ENCODE measurements at places on chromosomes 6 and 20.
A peak's percentile ranks its signal among the peaks of the same experiment; 100 is the strongest.

DNA sequence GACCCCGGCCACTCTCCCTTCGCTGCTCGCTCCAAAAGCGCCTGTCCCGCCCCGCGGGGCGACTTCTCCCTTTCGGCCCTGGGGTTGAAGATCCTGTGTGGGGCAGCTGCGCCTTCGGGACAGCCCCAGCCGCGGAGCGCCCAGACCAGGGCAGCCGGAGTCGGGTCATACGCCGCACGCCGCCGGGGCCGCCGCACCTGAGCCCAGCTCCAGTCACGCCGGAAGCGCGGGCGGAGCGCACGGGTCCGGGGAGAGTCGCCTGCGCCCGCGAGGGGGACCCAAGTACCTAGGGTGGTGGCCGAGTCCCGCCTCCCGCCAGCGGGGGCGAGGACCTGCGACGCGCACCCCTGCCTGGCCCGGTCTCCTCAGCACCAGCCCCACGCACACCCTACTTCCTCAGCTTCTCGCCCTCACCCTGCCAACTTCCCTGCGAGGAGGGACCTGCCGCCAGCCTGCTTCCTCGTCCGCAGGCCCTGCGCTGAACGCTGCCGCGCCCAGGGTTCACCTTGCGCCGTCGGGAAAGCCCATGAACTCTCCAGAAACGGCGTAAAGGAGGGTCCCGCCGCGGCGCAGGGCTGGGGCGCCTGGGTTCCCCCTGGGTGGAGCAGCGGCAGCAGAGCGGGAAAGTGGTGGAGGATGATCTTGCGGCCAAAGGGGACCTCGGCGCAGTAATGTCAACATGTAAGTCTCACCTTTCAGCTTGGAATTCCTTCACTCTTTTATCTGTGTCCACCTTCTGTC, at the start of gene ADGRG6:
TSS of gene ADGRG6 (plus strand) at position 357 of the 741 bp plus-strand sequence. CDS start at position 680, 323 bp downstream.
- peak; percentile 74 for DNase-seq

GRCh38 chr6:133396233-133396983, 155.3 kb downstream of the EYA4 start:
- DNase-seq, result no peak

- peak; percentile 37 for DNase-seq
Observed at GRCh38 chr6:130625825-130626527, 201.2 kb upstream of the SMLR1 start.

DNA sequence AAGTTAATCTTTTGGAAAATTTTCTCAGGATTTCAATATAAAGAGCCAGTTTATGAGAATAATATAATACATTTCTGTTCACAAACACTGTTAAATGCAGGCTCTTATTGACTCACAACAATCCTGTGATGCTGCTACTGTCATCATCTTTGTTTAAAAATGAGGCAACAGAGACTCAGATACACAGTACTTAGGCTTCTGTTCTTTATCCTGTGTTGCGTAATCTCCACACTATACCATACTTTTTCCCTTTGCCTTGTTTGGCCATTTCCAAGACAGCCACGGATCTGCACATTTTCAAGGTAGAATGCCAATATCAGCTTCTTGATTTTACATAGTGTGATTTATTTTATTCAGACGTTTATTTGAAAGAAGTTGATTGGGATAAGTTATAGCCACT, 699.0 kb upstream of the CITED2 start:
- no peak for DNase-seq

GRCh38 chr20:34377072-34377847, 14.2 kb downstream of the ITCH start:
- DNase-seq, result peak; percentile 34

GRCh38 chr6:148658681-148659430, 88.0 kb upstream of the UST start:
- DNase-seq, result no peak

DNA sequence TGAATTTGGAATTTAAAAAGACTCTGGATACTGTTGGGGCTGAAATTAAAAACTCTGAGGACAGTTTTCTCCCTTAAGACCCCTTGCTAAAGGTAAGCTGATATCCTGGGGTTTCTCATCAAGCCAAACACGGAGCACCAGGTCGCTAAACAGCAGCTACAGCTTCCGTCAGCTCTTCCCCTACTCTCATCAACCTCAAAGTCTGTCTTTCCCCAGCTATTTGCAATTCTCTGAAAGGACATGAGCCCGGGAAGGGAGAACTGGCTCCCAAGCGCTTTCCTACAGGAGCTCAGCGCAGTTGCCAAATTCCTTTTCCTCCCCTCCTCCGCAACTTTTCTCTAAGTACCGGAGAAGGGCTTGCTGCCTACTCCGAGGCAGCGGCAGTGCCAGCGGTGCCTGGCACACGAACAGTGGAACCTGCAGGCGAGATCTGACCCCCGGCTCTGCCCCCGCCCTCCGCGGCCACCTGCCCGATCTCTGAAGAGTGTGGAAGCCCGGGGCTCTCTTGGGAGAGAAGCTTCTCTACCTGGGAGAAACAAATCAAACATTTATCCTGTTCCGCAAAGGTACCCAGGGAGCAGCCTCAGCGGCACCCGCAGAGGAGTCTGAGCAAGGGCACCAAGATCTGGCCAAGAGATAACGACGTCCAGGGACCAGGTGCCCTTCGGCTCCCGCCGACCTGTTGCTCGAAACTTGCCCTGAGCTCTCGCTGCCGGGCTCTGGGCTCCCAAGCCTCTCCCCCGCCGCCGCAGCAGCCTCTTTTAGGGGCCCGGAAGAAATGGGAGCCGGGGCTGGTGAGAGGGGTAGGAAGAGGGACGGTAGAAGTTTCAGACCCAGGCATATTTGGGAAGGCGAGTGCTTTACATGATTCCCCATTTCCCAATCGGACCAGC, 2.2 kb downstream of the CBLN4 start:
- no peak for DNase-seq

DNA sequence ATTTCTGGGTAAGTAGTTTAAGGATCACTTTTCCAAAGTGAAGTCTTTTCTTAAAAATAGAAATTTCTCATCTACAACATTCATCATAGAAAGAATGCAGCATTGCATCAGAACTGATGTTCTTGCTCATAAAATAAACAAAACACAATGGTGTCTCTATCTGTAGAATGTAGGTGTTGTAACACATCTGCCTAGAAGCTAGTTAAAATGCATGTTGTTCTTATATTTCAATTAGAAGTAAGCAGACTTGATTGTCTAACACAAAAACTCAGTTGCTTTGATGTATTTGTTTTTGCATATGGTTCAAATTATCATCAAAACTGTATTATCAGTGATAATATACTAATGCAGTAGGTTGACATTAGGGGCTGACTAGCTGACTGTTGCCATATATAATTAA, 654.7 kb upstream of the FLRT3 start:
- no peak for DNase-seq

GRCh38 chr6:113115196-113115595, 741.9 kb upstream of the MARCKS start:
- no peak for DNase-seq

GRCh38 chr6:33853736-33854135, 49.9 kb upstream of the MLN start:
- no peak for DNase-seq

DNA sequence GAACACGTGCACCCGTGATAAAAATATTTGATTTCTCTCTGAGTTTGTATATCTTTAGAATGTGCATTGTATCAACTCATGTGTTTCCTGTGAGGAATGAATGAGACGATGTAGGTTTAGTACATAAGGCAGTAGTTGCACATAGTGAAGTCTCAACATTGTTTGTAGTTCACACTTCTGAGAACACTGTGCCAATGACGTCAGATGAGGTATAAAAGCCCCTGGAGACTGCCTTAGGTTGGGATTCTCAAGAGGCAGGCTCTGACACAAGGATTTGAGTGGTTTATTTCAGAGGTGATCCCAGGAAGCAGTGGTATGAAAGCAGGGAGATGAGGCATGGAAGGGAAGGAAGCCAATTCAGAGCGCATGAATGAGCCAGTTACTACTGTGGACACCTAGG, 2.6 kb upstream of the NKAIN2 start:
- DNase-seq, result no peak

GRCh38 chr6:143578054-143578453, 66.5 kb upstream of the FUCA2 start:
- DNase-seq, result no peak

DNA sequence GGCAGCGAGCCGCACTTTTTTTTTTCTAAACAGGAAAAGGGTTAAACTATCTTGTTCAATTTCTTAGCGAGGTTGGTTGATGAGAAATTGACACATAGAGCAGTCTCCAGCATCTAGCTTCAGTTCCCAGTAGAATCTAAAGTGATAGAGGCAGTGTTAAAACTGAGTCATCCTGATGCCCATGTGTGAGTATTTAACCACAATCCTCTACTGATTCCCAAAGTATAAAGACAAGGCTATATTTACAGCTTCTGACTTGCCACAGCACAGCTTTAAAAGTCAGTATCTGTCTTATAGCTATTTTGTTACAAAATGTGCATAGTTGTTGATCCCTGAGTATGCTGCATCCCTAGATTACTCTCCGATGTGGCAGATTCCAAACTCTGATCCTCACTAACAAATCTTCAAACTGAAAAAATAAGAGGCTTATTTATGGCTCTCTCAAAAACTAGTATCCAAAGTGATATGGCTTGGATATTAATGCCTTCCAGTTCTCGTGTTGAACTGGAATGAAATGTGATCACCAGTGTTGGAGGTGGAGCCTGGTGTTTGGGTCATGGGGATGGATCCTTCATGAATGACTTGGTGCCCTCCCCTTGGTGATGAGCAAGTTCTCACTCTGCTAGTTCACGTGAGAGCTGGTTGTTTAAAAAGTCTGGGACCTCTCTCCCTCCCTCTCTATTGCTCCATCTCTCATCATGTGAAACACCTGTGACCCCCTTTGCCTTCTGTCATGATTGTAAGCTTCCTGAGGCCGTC, 13.1 kb upstream of the POPDC3 start:
- DNase-seq, result no peak

DNA sequence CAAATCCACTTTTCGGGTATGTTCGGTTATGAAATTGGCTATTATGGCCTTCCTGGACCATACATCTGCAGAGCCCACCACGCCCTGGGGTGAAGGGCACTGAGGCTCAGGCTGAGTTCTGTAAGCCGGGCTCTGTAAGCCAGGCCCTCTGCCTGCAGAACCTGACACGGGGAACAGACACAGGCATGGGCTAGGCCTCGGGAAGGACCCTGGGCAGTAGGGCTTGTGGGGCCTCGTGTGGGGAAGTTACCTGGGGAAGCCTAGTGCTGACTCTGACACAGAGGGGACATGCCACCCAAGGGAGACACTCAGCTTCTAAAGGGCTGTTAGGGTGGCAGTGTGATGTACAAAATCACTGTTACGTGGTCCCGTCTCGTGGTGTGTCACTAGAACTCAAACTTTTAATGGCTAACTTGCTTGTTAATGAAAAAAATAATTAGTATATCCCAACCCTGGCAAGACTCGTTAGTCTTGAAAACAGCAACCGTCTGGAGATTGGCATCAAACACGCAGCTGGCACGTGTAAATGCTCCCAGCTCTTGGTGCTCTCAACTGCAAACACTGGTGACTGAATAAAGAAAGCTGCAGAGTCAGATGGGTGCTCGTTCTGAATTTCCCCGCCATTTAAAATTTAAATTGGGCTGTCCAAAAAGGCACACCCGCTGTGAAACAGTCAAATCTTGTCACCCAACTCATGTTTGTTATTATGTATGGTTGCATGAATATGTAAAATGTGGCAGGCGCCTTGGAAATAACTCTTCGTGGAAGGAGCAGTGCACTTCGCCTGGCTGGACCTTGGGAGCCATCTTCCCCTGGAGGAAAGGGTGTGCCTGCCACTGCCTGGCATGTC, 23.6 kb upstream of the TCFL5 start:
- DNase-seq, result no peak

- DNase-seq, result no peak
Observed at GRCh38 chr6:5749651-5750215, 257.0 kb downstream of the NRN1 start.

GRCh38 chr6:83062225-83062624, 3.4 kb downstream of the UBE3D start:
- DNase-seq, result no peak

DNA sequence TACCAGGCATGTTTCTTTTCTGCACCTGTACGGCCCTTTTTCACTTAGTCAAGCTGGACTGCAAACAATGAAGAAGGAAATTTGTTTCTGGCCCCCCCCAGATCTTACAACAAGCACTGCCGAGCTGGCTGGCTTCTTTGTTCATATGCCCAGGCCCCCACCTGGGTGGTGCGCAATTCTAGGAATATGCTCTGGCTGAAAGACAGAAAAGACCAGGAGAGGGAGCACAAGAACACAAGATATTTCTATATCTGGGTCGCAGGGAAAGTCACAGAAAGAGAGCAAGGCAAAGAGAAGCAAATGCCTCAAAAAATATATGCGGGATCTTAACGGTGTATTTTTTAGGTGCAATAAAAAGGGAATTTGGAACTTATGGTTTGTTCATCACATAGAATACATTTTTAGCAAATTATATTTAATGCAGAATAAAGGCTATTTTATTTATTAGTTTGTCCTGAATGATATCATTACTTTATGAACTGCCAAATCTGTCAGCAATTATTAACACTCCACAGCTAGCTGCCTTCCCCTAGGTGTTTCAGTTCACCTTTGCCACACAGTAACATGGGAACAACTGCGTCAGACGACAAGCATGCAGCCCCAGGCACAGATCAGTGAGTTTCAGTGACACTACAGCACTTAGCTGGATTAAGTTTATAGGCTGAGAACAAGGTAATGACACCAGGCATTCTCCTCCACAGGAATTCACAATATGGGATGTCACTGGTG, 76.5 kb downstream of the GJA10 start:
- no peak for DNase-seq

- DNase-seq, result no peak
Observed at GRCh38 chr20:3896302-3896701, 7.1 kb downstream of the PANK2 start.

- DNase-seq, result no peak
Observed at GRCh38 chr6:29255530-29255929, 46.0 kb upstream of the OR14J1 start.

DNA sequence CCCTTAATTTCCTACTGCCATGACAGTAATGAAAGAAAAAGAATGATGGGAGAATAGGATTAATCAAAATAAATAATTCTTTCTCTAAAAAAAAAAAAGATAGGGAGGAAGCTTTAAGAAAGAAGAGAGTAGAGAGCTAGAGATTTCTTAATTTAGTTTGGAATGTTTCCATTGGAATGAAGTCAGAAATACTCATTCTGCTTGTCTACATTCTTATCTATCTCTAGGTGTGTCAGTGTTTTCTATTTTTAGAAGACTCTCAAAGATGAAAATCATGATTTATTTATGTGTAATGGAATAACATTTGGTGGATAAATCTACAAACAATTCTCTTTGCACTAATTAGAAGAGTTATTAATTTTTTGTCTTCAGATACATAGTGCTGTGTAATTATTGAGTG, 38.0 kb upstream of the HIVEP1 start:
- no peak for DNase-seq

GRCh38 chr6:35183935-35184334, 29.8 kb upstream of the SCUBE3 start:
- DNase-seq, result no peak

GRCh38 chr6:169231790-169232506, 21.7 kb downstream of the THBS2 start:
- no peak for DNase-seq

GRCh38 chr20:11700831-11701230, 216.9 kb upstream of the BTBD3 start:
- no peak for DNase-seq
